IMR-90 (cell line): ENCODE measurements at places on chromosomes 13 and 19. TPM values are rescaled to one million over a fixed set of nuclear protein-coding genes. Genes with fewer than 3 reads are reported as not detected.

The ACTMAP gene
- 0.28 and 0.54 TPM in 2 replicates for total RNA-seq

The CACTIN gene
- 10.8 and 12.8 TPM in 2 replicates for total RNA-seq

DNA sequence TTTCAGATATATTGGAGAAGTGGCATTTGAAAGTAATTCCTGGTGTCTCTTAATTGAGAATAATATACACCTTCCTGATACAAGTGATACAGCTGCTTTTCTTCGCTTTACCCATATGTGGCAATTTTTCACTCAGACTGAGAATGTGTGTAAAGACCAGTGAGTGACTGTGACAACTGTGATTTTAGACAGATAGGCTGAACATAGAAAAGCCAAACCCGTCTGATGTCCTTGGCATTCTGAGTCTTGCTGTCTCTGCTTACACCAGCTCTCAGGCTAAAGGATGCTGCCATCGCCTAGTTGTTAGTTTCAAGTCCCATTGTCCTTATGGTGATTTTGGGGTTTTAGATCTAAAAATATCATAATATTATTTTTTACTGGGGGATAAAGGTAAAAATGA, 492.6 kb downstream of the RFC3 start:
- no peaks in the 10 kb centered on the region; the same call in 1 of the 2 replicates for H3K27me3 ChIP-seq
- no peaks in the 10 kb centered on the region for H3K36me3 ChIP-seq
- H3K4me1 ChIP-seq = no peaks in the 10 kb centered on the region
- no peak for DNase-seq
- no peak overlapping the region for H3K27ac ChIP-seq

The SNRPD2 gene
- total RNA-seq = 877 and 974 TPM in 2 replicates

- DNase-seq = peak; percentile 3
- H3K27me3 ChIP-seq = no peaks in the 10 kb centered on the region
- peaks cover 11% of the 10 kb centered on the region for H3K36me3 ChIP-seq
- peak overlapping the region; percentile 24 for H3K27ac ChIP-seq
Measured at GRCh38 chr19:52600639-52601024, 30.5 kb downstream of the ZNF701 start.

The KIR2DL3 gene
- not detected in 2 replicates for total RNA-seq

GRCh38 chr19:5697890-5698634, 8.0 kb downstream of the RPL36 start:
- peaks cover 66% of the 10 kb centered on the region for H3K36me3 ChIP-seq
- no peak overlapping the region for H3K27ac ChIP-seq
- no peak for DNase-seq
- H3K4me1 ChIP-seq = no peaks in the 10 kb centered on the region

The DLEU7 gene
- total RNA-seq = not detected in 2 replicates

DNA sequence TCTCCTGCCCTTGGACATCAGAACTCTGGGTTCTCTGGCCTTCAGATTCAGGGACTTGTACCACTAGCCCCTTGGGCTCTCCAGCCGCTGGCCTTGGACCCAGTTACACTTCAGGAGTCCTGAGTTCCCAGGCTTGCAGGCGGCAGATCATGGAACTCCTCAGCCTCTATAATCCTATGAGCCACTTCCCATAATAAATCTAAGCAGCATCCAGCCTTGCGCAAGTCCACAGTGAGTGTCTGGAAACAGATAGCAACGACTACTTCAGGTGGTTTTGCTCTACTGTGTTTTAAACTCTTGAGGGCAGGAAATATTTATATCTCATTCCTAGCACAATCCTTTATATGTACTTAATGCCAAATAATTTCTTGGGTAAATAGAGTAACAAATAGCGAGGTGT, 92.3 kb downstream of the COL4A1 start:
- peak; percentile 56 for DNase-seq
- H3K36me3 ChIP-seq = peaks cover 36% of the 10 kb centered on the region

The CERS4 gene
- 3.2 and 3.9 TPM in 2 replicates for total RNA-seq

The CLC gene
- total RNA-seq = not detected in 2 replicates

DNA sequence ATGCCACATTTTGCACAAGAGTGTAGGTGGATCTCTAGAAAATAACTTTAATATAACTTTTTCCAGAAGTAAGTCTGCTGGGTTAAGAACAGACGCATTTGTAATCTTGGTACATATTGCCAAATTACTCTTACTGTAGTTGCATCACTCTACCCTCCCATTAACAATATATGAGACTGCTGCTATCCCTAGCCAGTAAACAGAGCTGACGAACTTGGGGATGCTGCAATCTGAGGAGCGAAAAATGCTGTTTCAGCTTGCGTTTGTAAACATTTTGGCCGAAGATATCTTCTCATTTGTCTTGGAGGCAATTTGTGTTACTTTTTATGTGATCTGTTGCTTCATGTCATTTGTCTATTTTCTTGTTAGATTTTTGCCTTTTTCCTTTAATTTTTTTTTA, 1482.8 kb downstream of the OLFM4 start:
- no peaks in the 10 kb centered on the region for H3K27me3 ChIP-seq
- no peak overlapping the region for H3K27ac ChIP-seq
- no peaks in the 10 kb centered on the region for H3K36me3 ChIP-seq
- H3K4me1 ChIP-seq = no peaks in the 10 kb centered on the region

DNA sequence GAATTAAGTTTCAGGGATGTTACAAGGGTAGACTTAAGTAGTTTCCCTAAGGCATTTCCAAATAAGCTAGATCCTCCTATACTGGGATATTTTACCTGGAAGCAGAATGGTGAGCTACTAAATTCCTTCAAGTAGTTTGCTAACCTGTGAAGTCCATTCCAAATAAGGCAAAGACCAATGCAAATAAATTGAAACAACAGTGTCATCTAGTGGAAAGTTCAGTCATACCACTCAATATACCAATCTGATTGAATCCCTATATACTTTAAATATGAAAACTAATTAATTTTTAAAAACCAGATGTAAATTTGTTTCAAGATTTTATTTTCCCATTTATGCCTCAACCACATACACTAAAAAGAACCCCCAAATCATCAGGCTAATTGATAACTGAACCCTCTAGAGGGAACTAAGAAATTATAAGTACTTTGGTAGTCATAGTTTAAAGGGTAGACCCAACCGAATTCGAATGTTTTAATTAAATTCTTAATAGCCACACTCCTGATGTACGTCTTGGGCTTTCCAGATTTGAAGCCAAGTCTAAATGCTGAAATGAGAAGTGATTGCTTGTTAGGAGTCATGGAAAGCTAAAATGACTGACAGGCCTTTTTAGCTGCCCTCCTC, 223.7 kb downstream of the TBC1D4 start:
- peak; percentile 55 for DNase-seq
- no peaks in the 10 kb centered on the region for H3K4me1 ChIP-seq
- H3K4me3 ChIP-seq = no peak overlapping the region
- no peaks in the 10 kb centered on the region for H3K36me3 ChIP-seq

The LMTK3 gene
- total RNA-seq = 0.18 TPM in 1 of 2 replicates, not detected in the other

The FGF14 gene
- total RNA-seq = under 0.01 TPM in 2 replicates

The SHFL gene
- 9.0 and 10.0 TPM in 2 replicates for total RNA-seq

The HCN2 gene
- total RNA-seq = 0.56 and 0.72 TPM in 2 replicates

DNA sequence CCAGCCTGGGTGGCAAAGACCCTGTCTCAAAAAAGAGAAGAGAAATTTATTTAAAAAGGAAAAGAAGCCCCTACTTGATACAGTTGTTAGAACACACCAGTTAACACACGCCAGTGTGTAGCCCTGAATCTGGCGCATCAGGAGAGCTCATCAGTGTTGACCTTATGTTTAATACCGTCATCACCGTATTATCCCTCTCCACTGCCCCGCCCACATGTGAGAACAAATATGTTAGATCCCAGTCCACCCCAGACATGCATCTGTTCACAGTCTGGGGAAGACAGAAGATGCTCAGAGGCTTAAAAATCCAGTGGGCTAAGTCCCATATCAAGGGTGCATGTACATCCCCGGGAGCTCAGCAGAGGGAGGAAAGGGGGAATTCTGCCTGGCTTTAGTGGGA, 155.2 kb downstream of the DPF1 start:
- no peak overlapping the region for H3K4me3 ChIP-seq
- H3K4me1 ChIP-seq = peaks cover 10% of the 10 kb centered on the region
- no peak overlapping the region for H3K27ac ChIP-seq
- H3K36me3 ChIP-seq = no peaks in the 10 kb centered on the region
- no peak for DNase-seq

DNA sequence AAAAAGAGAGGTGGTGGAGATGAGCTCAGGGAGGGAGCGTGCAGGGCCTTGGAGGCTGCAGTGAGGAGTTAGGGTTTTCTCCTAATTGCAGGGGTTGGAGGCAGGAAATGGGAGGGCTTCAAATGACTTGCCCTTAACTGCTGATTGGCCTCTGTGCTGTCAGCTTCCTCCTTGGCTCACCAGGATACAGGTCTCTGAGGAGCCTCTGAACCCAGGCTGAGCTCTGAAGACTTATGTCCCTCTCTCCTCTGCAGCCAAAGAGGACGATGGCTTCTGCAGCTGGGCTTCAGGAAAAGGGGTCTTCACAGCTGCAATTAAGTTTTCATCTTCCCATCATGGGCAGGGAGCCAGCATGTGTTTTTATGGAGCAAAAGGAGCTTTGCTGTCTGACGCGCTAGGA, 6.7 kb upstream of the RANBP3 start:
- H3K4me3 ChIP-seq = no peak overlapping the region
- no peaks in the 10 kb centered on the region for H3K36me3 ChIP-seq
- peaks cover 19% of the 10 kb centered on the region for H3K4me1 ChIP-seq
- no peaks in the 10 kb centered on the region for H3K27me3 ChIP-seq

GRCh38 chr19:2413629-2414028, 13.8 kb downstream of the TIMM13 start:
- no peaks in the 10 kb centered on the region for H3K27me3 ChIP-seq
- peaks cover 9% of the 10 kb centered on the region; the same call in 1 of the 2 replicates for H3K36me3 ChIP-seq
- DNase-seq = no peak
- no peaks in the 10 kb centered on the region for H3K4me1 ChIP-seq
- H3K4me3 ChIP-seq = no peak overlapping the region
- no peak overlapping the region for H3K27ac ChIP-seq

The MYDGF gene
- 160 and 203 TPM in 2 replicates for total RNA-seq

The TUBA3C gene
- total RNA-seq = not detected in 2 replicates

DNA sequence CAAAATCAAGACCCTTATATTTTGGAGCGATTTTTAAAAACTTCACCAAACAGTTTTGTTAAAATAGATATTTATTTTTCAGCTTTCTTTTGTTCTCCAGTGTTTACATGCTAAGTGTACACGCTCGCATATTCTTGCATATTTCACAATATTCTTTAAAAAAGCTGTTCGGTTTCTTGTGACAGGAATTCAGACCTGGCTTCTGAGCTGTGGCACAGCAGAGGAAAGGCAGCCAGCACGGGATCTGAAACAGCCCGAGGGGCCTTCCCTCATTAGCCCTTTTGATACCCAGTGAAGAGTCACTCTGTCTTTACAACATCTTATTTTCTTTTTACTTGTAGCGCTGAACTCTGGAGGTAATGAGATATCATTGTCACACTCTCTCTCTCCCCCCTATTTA, 234.0 kb downstream of the B3GLCT start:
- H3K4me1 ChIP-seq = no peaks in the 10 kb centered on the region
- H3K36me3 ChIP-seq = no peaks in the 10 kb centered on the region
- peaks cover 35% of the 10 kb centered on the region for H3K27me3 ChIP-seq
- DNase-seq = no peak
- no peak overlapping the region for H3K27ac ChIP-seq

The ALOX5AP gene
- 0.28 TPM in 1 of 2 replicates, not detected in the other for total RNA-seq

DNA sequence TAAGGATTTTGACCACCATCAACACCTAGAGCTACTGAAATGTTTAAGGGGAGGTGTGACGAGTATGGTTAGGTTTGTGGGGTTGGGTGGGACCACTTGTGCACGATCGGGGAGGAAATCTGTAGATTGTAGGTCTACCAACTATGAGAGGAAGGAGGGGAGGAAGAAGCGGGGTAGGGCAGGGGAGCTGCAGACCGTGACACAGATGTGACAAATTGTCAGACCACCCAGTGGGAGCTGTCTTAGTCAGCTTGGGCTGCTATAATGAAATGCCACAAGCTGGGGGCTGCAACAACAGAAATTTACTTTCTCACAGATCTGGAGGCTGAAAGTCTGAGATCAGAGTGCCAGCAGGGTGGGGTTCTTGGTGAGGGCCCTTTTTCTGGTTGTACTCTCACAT, 62.2 kb upstream of the ARGLU1 start:
- peaks cover 7% of the 10 kb centered on the region for H3K27me3 ChIP-seq
- no peak for DNase-seq
- H3K27ac ChIP-seq = no peak overlapping the region
- no peaks in the 10 kb centered on the region for H3K36me3 ChIP-seq
